ENCODE measurements at places on chromosomes 5 and 9.

GRCh38 chr9:99594056-99594780 is 227.5 kb upstream of the NR4A3 start:
- no peak for DNase-seq

DNA sequence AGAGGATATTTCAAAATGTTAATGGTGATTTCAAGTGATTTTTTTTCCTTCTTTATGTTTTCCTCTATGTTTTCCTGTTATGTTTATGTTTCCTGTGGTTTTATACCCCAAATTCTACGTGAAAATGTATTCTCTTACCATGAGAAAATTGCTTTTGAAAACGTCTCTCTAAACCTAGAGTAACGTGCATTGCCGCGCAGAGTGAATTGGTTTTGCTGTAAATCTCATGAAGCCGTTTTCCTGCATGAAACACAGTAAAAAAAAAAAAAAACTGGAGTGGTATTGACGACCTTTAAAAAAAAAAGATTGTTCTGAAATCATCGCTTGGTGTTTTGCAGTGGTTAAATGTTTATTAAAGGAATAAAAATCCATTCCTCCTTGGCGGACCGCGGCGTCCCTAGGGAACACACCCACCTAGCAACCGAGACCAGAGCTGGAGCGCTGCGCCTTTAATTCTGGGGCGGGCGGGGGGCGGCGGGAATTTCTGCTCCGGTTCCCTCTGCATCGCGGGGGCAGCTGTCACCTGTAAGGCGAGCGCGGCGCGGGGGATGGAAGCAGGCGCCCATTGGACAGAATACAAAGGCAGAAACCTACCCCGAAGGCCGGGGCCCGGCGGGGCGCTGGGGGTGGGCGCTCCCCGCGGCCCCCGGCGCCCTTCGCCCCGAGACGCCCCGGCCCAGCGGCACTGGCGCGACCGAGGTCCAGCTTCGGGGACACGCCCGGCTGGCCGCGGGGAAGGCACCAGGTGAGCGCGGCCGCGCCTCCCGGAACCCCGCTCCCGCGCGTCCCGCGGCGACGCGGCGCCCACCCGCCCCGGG is at the start of gene SOWAHA:
Gene SOWAHA (plus strand): TSS at position 522 of the 818 bp plus-strand sequence. CDS start 320 bp downstream, outside the sequence.
- no peak for DNase-seq

GRCh38 chr5:107783551-107783950 is 112.8 kb upstream of the EFNA5 start:
- no peak for DNase-seq

GRCh38 chr9:124390794-124391658 is 24.2 kb downstream of the PSMB7 start:
- DNase-seq, result no peak

DNA sequence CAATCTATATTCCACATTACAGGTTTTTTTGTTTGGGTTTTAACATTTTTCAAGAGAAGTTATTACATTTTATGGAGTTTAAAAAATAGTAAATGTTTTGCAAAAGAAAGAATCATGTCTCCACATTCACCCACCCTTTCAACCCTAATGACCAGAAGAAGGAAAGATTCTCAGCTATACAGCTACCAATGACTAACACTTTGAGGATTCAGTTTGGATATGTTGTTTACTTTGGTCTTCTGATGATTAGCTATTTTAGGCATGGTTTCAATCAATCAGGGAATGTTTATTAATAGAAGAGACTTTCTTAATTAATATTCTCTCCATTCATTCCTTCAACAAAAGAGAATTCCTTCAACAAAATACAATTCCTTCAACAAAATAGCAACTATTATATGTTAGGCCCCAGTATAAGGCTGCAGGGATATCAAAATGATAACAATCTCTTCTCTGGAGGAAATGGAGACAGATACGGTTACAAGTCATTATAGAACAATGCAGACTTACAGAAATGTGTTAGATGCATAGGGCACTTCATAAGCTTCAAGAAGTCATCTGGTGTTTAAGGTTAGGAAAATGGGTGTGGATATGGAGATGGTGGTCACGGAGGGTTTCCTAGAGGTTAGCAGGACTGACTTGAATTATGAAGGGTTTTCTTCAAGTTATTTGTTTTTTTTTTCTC is 9.3 kb upstream of the NR3C1 start:
- no peak for DNase-seq

DNA sequence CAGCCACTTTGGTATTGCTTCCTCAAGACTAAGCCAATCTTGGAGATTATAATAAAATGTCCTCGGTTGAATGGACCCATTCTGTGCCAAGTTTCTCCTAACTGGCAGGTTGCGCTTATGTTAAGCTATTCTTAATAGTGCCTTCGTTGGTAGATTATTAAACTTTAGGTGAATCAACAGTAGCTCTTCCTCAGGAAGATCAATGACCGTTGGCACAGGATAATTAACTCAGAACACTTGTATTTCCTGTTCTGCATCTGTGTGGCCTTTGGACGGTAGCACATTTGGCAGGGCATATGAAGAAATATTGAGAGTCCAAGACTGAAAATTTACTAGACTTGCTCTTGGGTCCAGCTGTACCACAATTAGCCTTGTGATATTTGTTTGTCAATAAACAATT is 402.9 kb downstream of the MLLT3 start:
- no peak for DNase-seq

- no peak for DNase-seq
Observed at GRCh38 chr9:96483197-96483596, 33.2 kb downstream of the HABP4 start.

DNA sequence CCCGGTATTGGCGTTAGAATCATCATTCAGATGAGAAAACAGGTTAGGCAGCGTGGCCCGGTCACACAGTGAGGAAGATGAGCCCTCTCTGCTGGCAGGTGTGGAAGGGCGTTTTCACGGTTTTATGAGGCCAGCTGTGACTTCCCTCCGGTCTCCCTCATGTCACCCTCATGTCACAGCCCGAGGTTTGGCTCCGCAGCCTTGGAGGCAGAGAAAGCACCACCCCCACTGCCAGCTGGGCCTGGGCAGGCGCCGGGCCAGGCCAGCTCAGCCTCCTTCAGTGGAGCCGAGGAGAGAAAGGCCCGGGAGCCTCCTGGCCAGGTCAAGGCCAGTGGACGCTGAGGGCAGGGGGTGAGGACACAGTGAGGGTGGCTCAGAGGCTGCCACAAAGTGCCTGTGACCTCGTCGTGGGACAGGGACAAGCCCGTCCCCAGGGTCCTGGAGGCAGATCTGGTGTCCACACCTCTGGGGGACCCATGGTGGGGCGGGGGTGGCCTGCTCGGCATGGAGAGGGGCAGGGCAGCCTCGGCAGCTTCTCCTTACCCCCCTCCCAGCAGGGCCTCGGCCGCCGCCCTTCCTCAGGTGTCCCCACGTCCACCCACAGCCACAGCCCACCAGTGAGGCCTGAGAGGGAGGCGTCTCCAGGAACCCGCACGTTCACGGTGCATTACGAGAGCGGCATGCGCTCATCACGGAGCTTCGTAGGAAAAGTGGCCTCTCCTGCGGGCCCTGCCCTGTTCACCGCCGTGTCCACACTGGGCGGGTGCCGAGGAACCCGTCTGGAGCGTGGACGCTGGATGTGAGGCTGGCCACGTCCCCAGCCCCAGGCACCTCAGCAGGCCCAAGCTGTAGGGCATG is 32.2 kb downstream of the EXD3 start:
- DNase-seq, result no peak

DNA sequence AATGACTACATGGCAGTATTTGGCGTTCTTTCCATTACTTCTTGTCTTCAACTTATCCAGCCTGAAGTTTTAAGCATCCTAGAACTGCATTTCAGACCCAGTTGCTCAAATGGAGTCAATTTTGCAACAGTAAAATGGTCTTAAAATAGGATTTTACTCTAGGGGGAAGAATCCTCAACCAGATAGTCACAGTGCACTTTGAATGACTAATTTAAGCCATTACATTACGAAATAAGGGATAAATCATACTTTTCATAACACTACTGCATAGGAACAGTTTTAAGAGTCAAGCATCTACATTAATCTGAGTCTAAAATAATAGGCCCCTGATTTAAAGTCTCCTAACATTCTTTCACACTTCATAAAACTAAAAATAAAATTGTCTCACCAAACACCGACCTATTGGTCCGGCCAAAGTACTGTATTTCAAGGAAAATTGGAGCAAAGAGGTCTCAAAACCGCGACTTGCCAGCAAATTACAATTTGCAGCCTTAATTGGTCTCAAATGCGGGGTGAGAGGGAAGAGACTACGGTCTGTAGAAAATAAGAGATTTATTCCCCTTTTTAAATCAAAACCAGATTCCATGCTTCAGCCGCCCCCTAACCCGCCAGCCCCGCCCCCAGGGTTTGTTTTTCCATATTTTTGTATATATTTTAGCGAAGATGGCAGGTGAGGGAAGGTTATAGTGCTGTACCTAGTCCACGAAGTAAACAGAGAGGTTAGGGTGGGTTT is 1.2 kb upstream of the SMARCA2 start:
- DNase-seq, result no peak

DNA sequence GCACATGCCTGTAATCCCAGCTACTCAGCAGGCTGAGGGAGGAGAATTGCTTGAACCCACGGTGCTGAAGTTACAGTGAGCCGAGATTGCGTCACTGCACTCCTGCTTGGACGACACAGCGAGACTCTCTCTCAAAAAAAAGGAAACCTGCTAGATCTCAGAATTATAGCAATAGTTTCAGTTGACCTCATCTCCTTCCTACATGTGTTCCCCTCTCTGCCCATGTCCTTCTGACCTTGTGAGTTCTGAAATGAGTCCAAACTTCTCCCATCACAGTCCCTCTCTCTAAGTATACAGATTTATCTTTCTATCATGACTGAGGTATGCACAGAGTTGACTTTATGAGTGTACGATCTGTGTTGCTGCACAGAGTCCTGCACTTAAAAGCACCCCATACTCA is 44.6 kb upstream of the SHOC1 start:
- DNase-seq, result no peak

DNA sequence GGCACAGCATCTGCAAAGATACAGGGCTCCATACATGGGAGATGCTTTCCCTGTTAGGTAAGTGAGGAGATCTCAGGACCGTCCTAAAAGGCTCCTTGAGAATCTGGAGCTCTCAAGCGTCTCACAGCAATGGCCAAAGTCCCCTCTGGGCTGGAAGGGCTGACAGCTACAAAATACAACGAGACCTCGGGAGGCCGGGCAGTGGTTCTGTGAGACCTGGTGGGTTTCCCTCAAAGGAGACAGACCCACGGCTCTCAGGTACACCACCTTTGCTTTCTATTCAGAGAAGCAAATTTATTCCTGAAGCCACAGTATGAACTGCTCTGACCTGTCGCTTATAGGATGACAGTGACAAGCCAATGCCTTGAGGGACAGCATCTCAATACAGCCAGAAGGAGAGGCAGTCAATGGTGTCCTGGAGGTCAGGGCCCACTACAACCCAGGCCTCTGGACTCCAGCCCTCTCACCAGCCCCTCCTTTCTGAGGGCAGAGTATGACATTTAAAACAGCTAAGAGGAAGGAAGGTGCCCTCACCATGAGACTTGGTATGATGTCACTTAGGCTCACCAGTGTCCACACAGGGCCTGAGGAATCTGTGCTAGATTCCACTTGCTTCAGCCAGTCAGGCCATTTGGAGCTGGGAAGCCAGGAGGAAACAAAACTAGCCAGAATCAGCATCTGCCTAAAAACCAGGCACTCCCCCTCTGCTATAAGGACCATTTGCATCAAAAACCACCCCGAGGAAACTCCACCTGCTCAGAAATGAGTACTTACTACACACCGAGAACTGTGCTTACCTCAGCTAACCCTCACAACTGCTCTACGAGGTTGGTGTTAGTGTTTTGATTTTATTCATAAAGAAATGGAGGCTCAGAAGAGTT is 86.5 kb upstream of the FSTL4 start:
- no peak for DNase-seq

DNA sequence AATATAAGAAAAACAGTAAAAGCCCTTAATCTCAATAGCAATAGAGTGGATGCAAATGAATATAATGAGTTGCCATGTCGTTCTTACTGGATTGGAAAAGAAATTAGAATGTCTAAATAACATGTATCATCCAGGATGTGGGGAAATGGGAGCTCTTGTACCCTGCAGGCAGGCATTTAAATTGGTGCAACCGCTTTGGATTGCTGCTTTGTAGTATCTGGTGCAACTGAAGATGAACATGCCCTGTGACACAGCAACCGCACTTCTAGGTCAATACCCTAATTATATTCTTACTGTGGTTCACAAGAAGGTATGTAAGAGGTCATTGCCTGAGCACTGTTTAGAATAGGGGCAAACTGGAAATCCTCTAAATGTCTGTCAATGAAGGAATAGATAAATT is 18.9 kb downstream of the MRPS30 start:
- DNase-seq, result no peak

- no peak for DNase-seq
Observed at GRCh38 chr5:82694711-82695285, 382.4 kb downstream of the TMEM167A start.

DNA sequence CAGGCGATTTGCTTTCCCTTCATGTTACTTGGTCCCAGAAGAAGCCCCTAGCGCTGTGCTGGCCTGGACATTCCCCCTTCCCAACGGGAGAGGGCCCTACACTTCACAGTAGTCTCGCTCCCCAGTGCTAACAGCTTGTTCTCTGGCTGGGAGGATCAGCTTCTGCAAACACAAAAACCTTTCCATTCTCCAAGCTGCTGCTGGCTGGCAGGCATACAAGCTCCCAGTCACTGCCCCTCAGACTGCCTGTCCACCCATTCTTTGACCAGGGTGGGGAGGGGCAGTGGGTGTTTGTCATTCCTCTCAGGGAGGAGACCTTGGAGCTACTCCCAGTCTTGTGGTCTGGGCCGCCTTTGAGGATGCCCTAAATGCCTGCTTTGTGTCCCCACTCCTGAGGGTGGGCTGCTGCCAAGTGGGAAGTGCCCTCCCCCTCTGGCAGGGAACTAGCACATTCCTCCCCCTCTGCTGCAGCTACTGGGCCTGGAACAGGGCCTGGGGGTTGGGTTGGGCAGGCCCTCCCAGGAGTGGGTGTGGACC is 20.8 kb downstream of the ENHO start:
- DNase-seq, result no peak

GRCh38 chr5:94810281-94810680 is 191.8 kb downstream of the SLF1 start:
- DNase-seq, result no peak

- DNase-seq, result no peak
Observed at GRCh38 chr5:180982008-180982741, 6.5 kb upstream of the BTNL3 start.
